ENCODE measurements at places on chromosomes 13 and 19.
A peak's percentile ranks its signal among the peaks of the same experiment; 100 is the strongest.

DNA sequence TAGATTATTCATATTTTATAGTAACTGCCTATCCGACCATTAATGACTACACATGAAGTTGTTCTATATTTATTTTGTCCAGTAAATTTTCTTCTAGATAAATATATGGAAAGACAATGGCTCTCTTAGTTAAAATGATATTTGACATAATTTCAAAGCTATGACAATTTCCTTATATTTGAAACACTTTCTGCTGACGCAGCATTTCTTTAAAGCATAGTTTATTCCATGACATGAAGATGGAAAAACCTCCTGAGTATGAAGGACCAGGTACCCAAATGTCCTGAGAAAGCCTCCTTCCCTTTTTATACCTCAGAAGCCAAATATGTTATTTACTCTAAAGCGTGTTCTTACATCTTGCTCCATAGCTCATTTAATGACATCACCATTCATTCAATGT lies 831.6 kb downstream of the EFNB2 start:
- no peak for DNase-seq

DNA sequence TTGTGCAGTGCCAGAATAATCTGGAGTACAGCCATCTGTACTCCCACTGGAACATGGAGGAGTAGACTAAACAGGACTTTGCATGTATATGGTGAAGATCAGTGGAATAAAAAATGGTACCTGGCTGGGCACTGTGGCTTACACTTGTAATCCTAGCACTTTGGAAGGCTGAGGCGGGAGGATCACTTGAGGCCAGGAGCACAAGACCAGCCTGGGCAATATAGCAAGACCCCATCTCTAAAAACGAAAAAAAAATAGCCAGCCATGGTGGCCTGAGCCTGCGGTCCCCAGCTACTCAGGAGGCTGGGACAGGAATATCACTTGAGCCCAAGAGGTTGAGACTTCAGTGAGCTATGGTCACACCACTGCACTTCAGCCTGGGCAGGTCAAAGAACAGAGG lies 20.0 kb downstream of the UBA2 start:
- no peak for DNase-seq

GRCh38 chr13:29125191-29125933 lies 305.2 kb downstream of the MTUS2 start:
- DNase-seq: peak; percentile 49

DNA sequence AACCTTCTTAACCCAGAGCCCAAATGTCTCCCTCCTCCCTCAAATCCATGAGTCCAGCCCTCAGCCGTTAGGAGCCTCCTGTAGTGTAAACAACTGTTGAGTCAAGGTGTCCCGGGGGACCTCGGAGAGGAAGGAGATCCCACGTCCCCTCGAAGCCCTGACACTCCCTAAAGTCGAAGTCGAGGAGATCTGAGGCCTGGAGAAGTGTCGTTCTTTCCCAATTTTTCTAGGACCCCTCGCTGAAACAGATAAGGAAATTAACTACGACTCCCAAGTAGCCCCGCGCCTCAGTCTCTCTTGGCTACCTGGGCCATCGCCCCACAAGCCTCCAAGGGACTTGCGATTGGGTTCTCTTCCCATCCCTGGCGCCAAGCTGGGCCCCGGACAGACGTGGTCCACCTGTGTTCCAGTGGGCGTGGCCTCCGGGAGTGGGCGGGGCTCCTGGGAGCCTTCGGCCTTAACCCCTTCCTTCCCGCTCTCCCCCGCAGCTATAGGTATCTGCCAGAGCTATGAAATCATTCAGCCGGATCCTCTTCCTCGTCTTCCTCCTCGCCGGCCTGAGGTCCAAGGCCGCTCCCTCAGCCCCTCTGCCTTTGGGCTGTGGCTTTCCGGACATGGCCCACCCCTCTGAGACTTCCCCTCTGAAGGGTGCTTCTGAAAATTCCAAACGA lies 869 bp downstream of the GFY start:
- no peak for DNase-seq

DNA sequence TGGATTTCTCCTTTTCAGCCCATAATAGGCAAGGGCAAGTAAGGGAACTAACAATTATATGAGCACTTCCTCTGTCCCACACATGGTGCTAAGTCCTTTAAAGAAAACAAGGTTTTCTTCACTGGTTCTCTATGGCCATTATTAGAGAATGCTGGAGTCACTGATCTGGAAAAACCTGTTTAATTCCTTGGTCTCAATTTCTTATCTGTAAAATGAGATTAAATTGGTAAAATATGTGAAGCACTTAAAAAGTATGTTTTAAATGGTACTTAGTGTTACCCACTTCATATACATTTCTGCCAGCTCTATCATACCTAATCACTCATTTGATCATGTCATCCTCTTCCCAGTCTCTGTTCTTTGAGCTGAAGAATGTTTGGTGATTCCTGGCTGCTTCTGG lies 39.4 kb downstream of the LRCH1 start:
- DNase-seq: no peak

- DNase-seq: peak; percentile 63
These were observed 2.1 kb upstream of the CCL25 start for GRCh38 chr19:8050274-8051096.

Data from amniotic epithelial cell (primary cell).